ENCODE measurements at places on chromosomes 2 and 18.

- no peak for DNase-seq
Observed at GRCh38 chr2:18525236-18525635, 35.2 kb downstream of the RDH14 start.

GRCh38 chr2:237291138-237291792 lies 122.7 kb downstream of the COL6A3 start:
- no peak for DNase-seq

- DNase-seq: peak; percentile 73
Observed at GRCh38 chr2:119702918-119703401, 24.0 kb downstream of the TMEM177 start.

DNA sequence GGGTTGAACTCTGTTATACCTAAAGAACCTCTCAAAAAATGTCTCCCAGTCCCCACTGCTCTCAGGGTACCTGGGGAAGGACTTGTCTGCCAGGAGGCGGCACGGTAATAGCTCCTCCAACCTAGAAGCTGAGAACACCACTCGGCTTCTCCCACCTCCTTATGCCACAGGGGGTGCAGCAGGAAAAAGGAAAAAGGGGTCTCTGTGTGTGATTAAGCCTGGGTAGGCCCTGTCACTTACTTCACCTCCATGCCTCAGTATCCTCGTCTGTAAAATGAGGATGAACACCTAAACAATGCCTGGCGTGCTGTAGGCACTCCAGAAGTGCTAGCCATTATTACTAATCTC lies 76.6 kb downstream of the EMX1 start:
- DNase-seq: no peak

DNA sequence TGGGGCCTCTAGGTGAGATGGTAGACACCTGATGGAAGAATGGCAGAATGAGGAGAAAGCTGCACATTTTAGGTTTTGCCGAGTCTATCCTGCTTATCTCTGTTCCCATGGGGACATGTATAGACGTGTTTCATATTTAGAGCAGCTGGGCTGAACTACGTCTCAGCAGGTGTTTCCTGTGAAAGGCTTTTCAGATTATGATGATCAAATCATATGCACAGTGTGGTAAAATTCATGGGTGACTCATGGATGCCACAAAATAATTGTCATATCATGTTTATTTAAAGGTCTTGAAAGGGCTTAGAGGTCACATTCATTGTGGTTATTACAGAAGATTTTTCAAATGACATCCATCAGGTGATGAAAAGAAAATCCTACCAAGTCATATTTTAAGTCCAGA lies 90.5 kb downstream of the ICOS start:
- DNase-seq: no peak

GRCh38 chr2:11092701-11093335 lies 62.4 kb upstream of the SLC66A3 start:
- DNase-seq: no peak

- no peak for DNase-seq
Observed at GRCh38 chr2:47208852-47209606, 53.9 kb upstream of the STPG4 start.

GRCh38 chr2:60319031-60319547 lies 234.4 kb downstream of the BCL11A start:
- DNase-seq: no peak

- DNase-seq: peak; percentile 28
Observed at GRCh38 chr2:168246483-168247340, 683 bp downstream of the STK39 start.

GRCh38 chr2:107801498-107801897 lies 25.2 kb upstream of the RGPD4 start:
- DNase-seq: no peak

GRCh38 chr18:28124131-28125029 lies 52.5 kb downstream of the CDH2 start:
- no peak for DNase-seq

DNA sequence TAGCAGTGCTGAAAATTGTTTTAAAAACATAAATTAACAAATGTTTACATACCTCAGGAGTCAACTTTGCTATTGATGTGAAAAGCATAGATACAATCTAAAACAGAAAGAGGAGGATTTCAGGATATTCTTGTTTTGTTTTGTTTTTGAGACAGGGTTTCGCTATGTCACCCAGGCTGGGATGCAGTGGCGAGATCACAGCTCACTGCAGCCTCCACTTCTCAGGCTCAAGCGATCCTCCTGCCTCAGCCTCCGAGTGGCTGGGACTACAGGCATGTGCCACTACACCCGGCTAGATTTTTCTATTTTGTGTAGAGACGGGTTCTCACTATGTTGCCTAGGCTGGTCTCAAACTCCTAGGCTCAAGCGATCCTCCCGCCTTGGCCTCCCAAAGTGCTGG lies 60.6 kb downstream of the C2orf74 start:
- no peak for DNase-seq

DNA sequence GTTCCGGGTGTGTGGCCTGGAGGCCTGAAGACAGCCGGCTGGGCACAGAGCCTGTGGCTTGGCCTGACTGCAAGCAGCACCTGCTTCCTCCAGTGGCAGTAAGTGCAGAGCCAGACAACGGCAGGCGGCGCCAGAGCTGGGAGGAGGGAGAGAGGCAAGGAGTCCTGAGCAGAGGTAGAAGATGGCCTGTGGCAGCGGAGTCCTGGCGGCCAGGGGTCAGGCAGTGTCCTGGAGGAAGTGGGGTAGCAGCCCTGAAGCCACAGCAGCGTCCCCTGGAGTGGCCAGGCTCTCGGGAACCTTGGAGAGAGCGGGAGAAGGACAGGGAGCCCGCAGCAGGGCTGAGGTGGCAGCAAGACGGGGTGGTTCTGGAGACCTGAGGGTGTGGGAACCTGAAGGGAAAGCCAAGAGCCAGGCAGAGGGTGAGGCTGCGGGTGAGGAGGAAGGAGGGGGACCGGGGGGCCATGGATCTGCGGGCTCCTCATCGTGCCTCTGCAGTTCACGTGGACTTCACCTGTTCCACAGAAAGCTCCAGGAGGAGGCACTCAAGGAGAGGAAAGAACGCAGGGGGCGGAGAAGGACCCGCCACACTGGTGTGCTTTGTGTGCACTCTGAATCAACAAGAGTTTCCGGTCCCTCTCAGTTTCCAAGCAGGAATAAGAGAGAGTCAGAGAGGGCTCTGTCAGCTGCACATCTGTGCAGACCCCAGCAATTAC lies 85.9 kb downstream of the USP40 start:
- no peak for DNase-seq

- no peak for DNase-seq
Observed at GRCh38 chr2:233219848-233220247, 31.6 kb upstream of the ATG16L1 start.

- DNase-seq: no peak
Observed at GRCh38 chr2:41283079-41283775, 764.6 kb upstream of the PKDCC start.

DNA sequence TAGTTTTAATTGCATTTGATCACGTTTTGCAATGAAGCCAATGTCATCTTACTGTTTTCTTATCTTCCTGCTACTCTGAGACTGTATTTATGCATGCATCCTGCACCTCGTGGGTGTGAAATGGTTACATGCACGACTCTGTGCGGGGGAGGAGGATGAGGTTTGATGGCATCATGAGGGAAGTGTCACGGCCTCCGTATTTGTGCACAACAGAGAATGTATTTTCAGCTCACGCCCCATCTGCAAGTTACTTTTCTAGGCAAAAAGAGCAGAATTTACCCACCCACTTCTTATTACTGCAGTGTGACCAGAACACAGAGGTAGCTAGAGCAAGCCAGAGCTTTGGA lies 145.1 kb downstream of the TDRD15 start:
- no peak for DNase-seq

- DNase-seq: no peak
Observed at GRCh38 chr2:199870581-199870980, 19.6 kb upstream of the FTCDNL1 start.

DNA sequence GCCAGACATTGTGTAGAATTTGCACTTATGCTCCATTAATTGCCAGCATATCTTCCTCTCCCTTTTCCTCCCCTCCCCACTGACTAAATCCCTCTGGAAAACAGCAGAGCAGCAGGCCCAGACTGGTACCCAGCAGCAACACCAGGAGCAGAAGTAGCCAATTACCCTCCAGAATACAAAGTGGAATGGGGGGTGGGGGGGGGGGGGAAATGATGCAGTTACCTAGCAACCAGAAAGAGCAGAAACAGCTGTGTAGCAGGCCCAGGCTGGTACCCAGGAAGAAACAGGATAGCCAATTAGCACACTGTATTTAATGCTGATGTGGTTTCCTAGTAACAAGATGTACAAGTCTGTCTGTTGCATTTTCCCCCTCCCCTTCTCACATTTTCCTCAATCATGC lies 52.3 kb downstream of the KLF7 start:
- no peak for DNase-seq

DNA sequence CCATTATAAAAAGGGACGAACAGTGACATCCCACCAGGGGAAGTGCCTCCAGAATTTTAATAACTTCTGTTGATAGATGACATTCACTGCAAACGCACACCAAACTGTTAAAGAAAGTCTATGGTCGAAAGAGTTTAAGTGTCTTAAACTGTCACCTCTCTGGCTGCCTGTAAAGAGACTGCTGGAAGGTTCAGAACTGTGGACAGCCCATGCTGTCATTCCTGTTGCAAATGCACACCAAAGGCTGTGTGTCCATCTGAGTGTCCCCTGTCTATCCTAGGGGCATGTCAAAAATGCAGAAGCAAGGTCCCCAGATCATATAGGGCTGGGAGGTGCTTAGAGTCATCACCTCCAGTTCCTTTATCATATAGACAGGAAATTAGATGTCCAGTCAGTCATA lies 171.8 kb downstream of the CYRIA start:
- no peak for DNase-seq

DNA sequence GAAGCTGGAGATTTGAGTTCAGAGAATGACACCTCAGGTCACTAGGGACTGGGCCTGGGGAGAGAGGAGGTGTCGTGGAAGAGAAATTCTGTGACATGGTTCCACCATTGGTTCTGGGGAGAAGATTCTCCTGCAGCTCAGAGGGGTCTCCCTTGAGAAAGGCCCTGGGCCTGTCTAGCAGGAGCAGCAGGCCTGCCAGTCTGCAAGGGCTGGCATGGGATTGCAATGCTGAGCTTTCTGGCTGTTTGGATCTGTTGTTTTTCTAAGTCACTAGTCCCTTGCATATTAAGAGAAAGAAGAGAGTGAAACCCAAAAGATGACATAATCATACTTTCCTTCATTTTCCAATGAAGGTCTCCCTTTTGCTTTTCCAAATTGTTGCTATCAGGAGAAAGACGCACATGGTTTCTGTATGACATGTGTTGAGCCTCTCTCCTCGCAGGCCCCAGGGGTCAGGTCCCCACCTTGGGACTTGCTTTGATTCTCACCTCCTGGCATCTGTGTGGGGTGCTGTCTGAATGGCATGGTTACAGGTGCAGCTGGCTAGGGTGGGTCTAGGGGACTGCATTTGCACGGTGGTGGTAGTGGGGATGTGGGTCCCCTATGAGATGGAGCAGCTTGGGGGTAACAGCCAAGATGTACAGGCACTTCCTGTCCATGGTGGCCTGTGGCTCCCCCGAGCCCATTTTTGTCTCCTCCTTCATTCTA lies 117.8 kb downstream of the GLI2 start:
- no peak for DNase-seq

DNA sequence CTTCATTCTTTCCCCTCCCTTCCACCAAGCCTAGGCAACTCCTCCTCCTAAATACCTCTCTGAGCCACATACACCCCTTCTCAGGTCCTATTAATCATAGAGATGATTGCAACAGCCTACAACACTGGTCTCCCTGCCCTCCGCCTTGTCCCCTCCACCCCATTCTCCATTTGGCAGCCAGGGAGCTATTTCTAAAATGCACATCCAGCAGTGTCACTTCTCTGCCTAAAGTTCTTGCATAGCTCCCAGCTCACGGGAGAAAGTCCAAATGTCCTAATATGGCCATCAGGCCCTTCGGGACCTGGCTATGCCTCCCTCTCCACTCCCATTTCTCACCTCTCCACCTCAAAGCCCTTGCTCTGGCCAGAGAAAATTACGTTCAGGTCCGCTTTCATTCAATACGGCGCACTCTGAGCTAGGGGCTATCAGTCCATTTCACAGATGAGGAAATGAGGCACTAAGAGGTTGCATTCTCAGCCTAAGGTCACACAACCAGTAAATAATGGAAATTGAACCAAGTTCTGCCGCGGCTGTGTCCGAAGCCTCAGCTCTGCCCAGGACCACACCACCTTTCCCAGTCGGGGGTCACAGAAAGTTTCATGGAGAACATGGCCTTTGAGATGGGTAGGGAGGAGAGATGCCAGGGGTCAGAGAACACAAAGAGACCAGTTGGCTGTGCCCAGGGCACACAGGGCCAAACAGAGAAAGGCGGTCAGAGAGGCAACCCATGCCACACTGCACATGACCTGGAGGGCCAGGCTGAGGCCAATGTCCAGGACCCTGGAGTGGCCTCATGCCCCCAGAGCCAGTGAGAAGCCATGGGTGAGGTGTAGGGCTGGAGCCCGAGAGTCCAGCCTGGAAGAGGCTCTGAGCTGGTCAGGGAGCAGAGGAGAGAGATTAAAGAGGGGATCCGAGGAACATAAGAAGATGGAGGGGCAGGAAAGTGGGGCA lies 72.8 kb downstream of the TNS1 start:
- DNase-seq: no peak

DNA sequence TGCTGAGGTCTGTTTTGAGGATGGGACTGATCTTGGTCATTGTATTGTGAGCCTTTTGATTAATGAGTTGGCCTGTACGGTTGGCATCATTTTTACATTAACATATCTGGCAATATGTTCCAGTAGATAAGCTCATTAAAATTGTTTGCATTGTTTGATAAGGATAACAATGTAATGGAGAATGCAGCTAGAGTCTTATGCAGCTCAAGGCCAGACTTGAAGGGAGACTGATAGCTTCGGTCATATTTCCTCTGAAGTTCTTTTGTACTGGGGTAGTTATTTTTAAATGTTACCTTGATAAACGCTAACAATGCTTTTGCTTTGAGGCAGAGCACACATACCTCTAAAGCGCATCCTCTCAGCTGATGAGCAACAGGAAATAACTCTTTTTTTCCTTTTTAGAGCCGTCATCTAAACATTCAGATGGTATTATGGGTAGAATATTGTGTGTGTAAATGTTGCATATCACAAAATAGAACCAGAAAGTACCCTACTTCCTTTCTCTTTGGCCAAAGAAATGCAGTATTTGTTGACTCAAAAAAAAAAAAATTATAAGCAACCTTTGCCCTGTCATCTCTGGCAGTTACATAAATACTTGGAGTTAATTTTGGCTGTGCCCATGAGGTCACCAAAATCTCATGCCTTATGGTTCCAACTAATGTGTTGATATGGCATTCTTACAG lies 1.3 kb downstream of the MAPRE2 start:
- DNase-seq: no peak

DNA sequence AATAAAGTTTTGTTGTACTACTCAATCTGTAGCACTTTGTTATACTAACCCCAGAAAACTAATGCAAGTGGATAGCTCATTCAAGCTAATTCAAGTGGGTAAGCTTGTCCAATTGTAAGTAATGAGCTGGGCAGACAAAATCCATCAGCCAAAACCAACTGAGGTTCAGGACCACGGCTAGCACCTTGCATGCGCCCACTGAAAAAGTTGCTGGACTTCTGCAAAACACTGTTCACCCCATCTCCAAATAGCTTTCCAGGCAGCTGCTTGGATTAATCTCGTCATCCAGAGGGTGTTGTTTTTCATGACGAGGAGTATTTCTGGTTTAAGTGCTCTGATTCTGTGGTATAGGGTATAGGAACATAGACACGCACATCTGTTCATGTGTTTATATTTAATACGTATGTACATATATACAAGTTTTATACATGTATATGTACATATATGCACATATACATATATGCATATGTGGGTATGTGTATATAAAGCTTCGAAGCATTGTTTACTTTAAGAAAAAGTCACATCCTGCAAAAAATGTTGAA lies 307.5 kb downstream of the GALR1 start:
- no peak for DNase-seq

GRCh38 chr2:182349268-182349667 lies 77.6 kb downstream of the PDE1A start:
- no peak for DNase-seq

GRCh38 chr2:125070726-125071505 lies 1045.8 kb downstream of the CNTNAP5 start:
- no peak for DNase-seq
